ENCODE measurements at places on chromosomes 4 and X. TPM values are rescaled to one million over a fixed set of nuclear protein-coding genes. Genes with fewer than 3 reads are reported as not detected.

- DNase-seq = no peak
These were observed 351.9 kb downstream of the FAT4 start for GRCh38 chr4:125666635-125667034.

GRCh38 chr4:6032249-6033244 is 14.3 kb upstream of the C4orf50 start:
- peak; percentile 27 for DNase-seq

Gene CD38
- total RNA-seq = not detected

Gene HTRA3
- 0.14 TPM for total RNA-seq

Gene BTK
- not detected for total RNA-seq

Gene ZDHHC15
- 0.06 TPM for total RNA-seq
